ENCODE measurements at places on chromosomes 2 and 18. TPM values are rescaled to one million over a fixed set of nuclear protein-coding genes. Genes with fewer than 3 reads are reported as not detected.

GRCh38 chr2:180231015-180231414, 223.9 kb upstream of the CWC22 start:
- DNase-seq, result no peak
- H3K4me3 ChIP-seq, result no peak overlapping the region

GRCh38 chr2:141906678-141907077, 224.1 kb downstream of the LRP1B start:
- no peak overlapping the region for H3K4me3 ChIP-seq
- no peak overlapping the region for H3K27ac ChIP-seq
- no peaks in the 10 kb centered on the region for H3K4me1 ChIP-seq
- H3K36me3 ChIP-seq, result no peaks in the 10 kb centered on the region
- no peaks in the 10 kb centered on the region for H3K27me3 ChIP-seq
- no peak for DNase-seq

GRCh38 chr18:10170375-10170774, 256.6 kb downstream of the VAPA start:
- no peak overlapping the region for H3K4me3 ChIP-seq
- H3K27me3 ChIP-seq, result no peaks in the 10 kb centered on the region
- no peak overlapping the region for H3K27ac ChIP-seq

- no peaks in the 10 kb centered on the region for H3K36me3 ChIP-seq
- no peaks in the 10 kb centered on the region for H3K4me1 ChIP-seq
- no peak overlapping the region for H3K4me3 ChIP-seq
- DNase-seq, result no peak
- no peak overlapping the region for H3K27ac ChIP-seq
Measured at GRCh38 chr18:26327062-26327461, 100.8 kb downstream of the TAF4B start.

The RAB6C gene
- 0.36 TPM for total RNA-seq

The C1QL2 gene
- not detected for total RNA-seq

The APOB gene
- 5.9 TPM for total RNA-seq
